ENCODE measurements at places on chromosomes 2 and 18.

DNA sequence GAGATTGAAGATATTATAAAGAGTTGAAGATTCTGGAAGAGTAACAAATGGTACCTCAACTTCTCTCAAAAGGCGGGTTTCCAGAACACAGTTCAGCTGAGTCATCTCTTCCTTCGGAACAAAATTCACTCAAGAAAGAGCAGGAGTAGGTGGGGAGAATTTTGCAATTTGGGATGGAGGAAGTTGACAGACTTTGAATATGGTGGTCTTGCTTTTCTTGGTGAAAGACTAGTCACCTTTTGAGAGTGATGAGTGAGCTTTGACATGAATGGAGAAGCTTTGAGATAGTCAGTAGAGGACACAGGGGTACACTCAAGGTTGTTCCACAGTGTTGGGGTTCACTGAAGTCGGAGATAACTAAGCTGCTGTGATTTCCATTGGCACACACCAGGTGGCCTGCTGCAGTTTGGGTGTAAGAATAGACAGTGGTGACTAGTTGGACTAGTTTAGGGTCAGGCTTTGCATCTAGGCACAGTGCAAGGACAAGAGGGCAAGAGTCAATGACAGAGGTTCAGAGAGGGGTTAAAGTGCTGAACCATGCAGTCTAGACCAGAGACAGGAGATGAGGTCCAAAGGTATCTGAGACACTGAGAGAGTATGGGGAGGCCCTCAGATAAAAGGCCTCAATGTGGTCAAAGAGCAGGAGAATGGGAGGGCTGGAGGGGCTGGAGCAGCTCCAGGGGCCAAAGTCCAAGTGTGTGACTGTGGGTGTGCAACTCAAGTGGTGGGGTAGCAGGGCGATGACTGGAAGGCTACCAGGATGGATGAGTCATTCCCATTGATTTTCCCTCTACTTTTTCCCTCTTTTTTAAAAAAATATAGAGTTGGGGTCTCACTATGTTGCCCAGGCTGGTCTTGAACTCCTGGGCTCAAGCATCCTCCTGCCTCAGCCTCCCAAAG, 7.7 kb downstream of the CCL20 start:
- DNase-seq, result no peak

DNA sequence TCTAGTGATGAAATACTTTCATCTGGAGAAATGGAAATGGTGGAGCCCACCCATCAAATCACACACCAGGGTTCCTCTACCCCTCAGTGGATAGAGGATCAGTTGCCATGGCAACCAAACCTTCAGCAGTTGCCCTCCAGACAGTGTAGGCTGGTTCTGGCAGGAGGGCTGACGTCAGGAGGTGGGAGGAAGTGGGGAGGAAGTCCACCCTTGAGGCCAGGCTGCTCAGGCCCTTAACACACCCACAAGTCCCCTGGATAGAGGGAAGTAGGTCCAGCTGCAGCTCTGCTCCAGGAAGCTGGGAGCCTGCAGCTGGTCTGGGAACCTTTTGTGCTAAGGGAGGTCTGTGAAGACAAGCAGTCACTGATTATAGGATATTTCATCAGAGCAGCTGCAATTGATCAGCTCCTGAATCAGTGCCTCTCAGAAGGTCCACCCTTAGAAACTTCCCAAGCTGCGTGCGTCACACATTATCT, 186.6 kb downstream of the MTX2 start:
- no peak for DNase-seq

DNA sequence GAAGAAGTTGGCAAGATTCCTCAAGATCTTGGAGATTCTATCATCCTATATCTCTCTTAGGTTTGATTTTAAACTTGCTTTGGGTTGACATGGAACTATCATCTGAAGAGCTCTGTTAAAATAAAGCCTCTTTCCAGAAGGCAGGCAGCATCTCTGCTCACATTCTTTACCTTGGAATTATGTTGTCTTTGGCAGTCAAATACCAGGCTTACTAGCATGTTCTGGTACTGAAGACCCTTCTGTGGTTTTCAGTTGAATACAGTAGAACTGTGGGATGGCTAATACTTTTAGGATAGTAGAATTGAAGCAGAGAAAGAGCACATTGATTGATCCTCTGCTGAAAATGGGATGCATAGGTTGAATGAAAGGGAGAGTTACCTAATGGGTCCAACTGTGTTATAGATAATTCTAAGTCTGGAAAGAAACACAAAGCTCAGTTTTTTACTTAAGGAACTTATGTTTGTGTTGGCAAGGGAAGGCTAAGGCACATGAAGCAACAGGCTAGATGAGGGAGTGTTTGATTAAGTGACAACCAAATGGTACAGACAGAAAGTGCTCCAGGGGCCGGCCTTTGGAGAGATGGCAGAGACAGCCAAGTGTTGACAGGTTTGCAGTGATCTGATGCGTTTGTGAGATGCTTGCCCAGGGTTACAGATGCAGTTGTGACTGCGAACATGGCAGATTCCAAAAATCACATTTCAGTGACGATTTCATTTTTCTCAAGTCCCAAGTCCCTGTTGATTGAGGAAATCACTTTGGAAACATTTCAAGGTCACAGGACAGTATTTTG, 397.9 kb downstream of the MEIS1 start:
- no peak for DNase-seq

DNA sequence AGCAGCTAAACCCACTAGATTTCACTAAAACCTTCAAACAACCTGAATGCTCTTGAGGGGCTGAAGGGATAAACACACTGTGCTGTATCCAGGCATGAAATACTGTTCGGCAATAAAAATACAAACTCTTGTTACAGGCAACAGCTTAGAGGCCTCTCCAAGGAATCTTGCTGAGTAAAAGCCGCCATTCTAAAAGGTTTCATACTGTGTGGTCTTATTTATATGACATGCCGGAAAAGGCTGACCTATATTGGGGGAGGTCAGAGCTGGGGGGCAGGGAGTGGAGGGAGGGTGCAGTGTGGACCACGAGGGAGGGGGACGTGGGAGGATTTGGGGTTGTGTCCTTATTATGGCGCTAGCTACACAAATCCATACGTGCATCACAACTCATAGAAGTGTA, 136.2 kb downstream of the MBP start:
- DNase-seq, result no peak

GRCh38 chr18:45166836-45167551, 448.3 kb upstream of the SLC14A2 start:
- no peak for DNase-seq

GRCh38 chr18:9968081-9968848, 54.4 kb downstream of the VAPA start:
- no peak for DNase-seq
